ENCODE measurements at places on chromosomes 1 and 21.

GRCh38 chr1:202010180-202011015 is at the start of gene ELF3:
TSS of gene ELF3 (plus strand) at chr1:202010587. CDS start at chr1:202011137, 550 bp downstream.
- no peak for DNase-seq

- no peak for DNase-seq
Measured at GRCh38 chr1:24126018-24126671, 14.2 kb upstream of the MYOM3 start.

DNA sequence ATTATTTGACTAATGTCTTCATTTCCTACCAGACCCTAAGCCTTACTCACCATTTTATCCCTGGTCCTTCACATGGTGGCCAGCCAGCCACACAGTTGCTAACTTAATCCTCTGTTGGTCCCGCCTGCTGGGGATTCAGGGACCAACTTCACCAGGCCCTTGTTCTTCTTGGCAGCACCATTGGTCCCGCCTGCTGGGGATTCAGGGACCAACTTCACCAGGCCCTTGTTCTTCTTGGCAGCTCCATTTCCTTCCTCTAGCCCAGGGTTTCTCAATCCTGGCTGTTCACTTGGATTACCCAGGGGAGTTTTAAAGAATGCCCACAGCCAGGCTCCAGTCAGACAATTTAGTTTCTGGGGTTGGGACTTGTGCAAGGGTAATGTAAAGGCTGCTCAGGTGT is 233.1 kb upstream of the CSF3R start:
- no peak for DNase-seq

GRCh38 chr21:44524414-44525371 is 15.3 kb downstream of the KRTAP10-1 start:
- DNase-seq: no peak

All from stimulated activated CD8-positive, alpha-beta memory T cell treated with anti-CD3 and anti-CD28 coated beads, Interleukin-7, amount 100 ng/mL, for 48 hours (primary cell).